T-helper 2 cell (primary cell): ENCODE measurements at places on chromosomes 2 and 18.

DNA sequence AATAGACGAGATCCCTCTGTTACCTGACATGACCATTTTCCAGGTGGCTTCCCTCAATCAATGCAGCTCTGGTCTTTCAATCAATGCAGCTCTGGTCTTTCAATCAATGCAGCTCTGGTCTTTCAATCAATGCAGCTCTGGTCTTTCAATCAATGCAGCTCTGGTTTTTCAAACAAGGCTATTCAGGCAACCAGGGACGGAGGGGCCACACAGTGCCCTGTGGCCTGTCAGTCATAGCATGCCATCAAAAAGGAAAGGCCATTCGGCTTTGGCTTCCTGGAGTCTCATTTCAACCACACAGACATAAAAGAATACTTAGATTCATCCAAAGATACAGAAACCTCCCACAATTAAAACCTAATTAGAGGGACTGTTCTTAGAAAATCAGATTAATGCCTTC is 13.3 kb downstream of the MPP4 start:
- no peak for DNase-seq

DNA sequence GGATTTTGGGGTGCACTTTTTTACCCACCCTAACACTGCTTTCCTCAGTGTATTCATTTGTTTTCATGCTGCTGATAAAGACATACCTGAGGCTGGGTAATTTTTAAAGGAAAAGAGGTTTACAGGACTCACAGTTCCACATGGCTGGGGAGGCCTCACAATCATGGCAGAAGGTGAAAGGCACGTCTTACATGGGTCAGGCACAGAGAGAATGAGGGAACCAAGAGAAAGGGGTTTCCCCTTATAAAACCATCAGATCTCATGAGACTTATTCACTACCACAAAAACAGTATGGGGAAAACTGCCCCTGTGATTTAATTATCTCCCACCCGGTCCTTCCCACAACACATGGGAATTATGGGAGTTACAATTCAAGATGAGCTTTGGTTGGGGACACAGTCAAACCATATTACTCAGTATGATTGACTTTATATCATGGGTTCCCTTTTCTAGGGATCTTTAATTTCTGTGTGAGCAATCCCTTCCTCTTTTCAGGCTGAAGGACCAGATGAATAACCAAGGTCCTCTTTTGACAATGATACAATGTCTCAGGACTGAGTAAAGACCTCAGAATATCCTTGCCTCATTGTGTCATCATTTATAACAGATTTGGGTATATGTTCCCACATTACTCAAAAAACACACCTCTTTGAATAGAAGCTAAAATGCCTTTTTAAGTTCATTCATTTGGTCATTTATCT is 100.1 kb upstream of the TRIB2 start:
- DNase-seq = no peak

DNA sequence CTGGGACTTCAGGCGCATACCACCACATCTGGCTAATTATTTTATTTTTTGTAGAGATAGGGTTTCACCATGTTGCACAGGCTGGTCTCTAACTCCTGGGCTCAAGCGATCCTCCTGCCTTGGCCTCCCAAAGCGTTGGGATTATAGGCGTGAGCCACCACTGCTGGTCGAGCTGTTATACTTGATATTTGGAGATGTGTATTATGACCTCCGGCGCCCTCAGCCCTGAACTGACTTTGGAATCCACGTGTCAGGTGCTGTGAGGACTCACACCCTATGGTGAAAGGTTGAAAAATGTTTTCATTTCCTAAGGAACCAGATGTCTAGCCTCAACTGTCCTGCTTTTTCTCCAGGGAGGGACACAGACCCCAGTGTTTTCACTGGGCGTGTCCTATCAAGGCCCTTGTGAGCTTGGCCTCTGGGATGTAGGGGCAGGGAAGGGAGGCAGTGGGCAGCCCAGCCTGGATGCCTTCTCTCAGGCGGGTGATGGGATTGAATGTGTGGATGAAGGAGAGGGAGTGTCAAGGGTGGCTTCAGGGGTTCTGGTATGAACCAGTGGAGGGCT is 56.4 kb upstream of the HAAO start:
- DNase-seq = no peak

DNA sequence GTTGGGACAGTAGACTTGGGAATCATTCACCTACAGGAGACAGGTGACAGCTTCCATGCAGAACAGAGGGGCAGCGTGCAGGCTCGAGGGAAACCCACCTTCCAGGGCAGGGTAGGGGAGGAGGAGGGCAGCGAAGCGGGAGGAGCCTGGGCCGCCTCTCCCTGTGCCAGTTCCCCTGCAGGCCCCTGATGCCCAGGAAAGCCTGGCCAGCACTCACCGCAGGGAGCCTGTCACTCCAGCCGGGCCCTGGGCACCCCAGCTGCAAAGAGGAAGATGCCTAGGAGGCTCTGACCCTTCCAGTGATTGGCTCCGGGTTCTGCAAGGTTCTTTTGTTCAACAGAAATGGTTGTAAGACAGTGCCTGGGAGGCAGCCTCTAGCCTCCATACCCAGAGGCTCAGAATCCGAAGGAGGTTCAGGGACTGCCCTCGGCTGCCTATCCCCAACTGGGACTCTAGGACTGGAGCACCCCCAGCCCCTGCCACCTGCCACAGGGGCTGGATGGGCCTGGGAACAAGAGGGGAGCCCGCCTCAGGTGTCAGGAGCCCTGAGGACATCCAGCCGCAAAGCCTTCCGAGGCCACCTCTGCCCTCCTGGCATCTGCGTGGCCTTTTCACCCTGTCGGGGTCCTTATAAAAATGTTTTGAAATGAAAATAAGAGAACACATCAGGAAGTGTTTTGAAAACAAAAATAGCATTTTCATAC is 103.2 kb downstream of the PTGR3 start:
- DNase-seq = no peak

GRCh38 chr18:10570622-10571021 is 44.8 kb downstream of the NAPG start:
- DNase-seq = no peak

- DNase-seq = no peak
Observed at GRCh38 chr2:197538412-197538811, 22.5 kb downstream of the MOB4 start.

DNA sequence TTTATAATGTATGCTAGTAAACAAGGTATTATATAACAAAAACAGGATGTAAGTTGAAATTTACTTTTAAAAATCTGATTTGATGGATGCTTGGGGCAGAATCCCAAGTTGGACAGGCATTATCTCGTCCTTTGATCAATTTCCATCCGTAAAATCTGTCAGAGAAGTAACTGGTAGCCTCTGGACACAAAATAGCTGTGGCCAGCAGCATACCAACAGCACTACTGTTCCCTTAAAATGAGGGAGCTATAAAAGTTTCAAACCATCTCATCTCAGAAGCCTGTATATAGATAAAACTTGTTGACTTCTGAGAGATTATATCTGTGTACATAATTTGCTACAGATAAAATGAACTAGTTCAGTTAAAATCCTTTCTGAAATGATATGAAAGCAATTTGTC is 14.7 kb upstream of the METAP1D start:
- DNase-seq = no peak
